ENCODE measurements at places on chromosomes 11 and 22.

- DNase-seq, result no peak
These were observed 65.6 kb upstream of the FAR1 start for GRCh38 chr11:13602844-13603243.

DNA sequence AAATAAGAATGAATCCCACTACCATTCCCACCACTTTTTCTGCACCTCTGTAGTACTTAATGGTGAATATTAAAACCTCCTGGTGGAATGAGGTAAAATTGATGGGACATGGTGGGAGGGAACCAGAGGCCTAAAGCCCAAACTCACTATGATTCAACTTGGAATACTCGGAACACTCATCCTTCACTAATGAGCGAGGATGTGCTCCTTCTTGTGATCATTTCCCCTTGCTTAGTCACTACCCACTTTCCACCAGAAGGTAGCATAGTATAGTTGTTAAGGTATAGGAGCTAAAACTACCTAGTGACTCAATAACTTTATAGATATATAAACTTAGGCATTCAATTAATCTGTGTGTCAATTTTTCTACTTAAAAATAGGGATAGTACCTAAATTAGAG, 728.9 kb downstream of the OPCML start:
- DNase-seq, result no peak

GRCh38 chr22:20948450-20948849, 18.6 kb upstream of the AIFM3 start:
- no peak for DNase-seq

DNA sequence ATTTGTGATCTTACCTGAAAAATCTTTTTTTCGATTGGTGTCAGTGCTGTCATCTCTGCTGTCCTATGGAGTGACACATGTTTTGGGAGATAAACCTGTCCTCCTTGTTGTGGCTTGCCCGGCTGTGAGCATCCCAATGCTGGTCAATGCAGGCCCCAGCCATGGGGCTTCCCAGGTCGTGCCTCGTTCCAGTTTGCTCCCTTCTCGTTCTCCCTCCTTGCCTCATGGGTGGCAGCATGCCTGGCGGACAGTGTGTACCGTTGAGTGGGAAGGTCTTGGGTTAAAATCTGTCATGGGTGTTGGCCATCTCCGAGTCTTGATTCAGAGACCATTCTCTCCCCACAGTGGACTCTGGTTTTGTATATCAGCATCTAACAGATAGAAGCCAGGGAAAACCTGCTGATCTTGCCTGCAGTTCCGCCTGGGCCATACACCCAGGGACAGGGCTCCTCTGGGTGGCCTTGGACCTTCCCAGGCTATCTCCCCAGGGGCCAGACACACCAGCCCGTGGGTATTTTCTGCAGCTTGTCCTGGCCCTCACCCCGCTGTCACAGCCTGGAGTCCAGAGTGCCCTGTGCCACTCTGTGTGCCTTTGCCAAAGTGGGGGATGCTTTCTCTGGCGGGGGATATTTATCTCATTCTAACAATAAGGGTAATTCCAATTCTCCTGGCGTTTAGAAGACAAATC, 208.1 kb downstream of the TBC1D22A start:
- no peak for DNase-seq

- no peak for DNase-seq
These were observed 5.8 kb upstream of the EMID1 start for GRCh38 chr22:29199702-29200400.

DNA sequence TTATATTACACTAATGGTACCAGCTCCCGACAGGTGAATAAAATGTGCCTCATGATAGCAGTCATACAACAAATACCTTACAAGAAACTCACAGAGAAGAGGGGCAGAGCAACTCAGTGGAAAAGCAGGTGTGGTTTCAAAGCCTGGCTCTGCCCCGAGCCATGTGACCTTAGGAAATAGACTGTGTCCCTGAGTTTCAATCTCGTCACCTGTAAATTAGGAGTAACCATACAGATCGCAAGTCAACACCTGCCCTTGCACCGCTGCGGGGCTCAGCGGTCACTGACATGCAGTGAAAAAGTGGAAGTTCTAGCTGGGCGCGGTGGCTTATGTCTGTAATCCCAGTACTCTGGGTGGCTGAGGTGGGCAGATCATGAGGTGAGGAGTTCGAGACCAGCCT, 11.9 kb upstream of the MRTFA start:
- DNase-seq, result no peak

GRCh38 chr11:86741839-86742805, 58.2 kb upstream of the PRSS23 start:
- DNase-seq, result no peak

- DNase-seq, result no peak
These were observed 43.3 kb upstream of the MMP7 start for GRCh38 chr11:102573851-102574250.

DNA sequence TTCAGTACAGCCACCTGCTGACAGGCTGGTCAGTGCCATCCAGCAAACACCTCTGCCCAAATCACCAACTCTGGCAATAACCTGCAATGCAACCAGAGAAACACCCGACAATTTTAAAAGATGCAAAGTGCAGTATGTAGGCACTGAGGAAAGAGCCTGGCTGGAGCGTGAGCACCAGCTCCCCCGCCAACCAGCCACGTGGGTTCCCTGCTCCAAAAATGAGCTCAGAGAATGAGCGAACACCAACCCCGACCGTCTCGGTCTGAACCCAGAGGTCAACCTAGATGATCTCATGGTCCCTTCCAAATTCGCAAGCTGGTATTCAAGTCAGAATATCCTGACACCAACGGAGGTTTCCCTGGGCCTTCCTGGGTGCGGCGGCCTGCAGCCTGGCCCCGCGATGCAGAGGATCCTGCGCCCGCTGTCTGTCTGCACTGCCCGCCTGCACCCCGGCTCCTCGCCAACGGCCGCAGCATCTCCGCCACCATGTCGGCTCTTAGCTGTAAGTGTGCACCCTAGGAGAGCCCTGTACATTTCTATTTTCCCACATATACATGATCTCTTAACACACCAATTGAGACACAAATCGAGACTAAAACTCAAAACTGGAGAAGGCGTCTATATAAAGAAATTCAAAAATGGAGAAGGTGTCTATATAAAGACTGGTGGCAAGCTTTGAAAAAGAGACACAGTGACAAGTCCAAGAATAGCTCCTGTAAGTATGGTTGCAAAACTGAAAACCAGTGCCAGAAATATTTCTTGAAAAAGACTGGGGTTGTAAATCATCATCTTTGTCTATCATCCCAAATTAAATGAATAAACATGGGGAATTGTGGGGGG, 22.8 kb downstream of the TMEM184B start:
- DNase-seq, result no peak

GRCh38 chr11:33622806-33623205, 77.8 kb downstream of the C11orf91 start:
- no peak for DNase-seq

DNA sequence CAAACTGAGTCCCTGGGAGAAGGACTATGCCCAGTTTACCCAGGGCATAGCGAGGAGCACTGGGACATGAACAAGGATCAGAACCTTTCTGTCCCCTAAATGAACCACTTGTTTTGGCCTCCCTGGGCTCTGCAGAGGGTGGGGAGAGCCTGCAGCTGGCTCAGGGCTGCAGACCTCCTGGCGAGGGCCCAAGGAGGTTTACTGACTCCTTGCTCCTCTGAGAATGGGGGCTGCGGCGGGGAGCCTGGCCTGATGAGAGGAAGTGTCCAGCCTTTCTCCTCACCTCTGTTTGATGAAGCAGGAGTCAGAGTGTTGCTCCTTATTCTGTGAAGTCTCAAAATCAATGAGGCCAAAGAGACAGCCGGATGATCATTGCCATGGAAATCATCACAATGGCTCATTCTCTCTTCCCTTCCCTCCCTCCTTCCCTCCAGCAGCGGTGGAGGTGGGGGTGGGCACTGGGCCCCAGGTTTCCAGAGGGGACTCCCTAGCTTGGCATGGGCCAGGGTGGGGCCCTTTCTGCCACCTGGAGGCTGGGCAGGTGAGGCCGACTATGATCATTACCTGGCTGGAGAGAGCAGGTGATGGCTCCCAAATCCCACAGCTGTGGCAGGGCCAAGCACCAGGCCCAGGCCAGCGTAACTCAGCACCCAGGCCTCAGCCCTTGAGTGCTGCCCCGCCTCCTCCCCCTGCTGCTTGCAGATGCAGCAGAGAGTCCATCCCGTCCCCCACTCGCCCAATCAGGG, 169.7 kb downstream of the CEP164 start:
- no peak for DNase-seq

GRCh38 chr11:68767672-68768071, 16.4 kb upstream of the TESMIN start:
- DNase-seq, result no peak

GRCh38 chr11:115300660-115301428, 203.4 kb downstream of the CADM1 start:
- no peak for DNase-seq

- peak; percentile 78 for DNase-seq
These were observed 11.4 kb upstream of the BARX2 start for GRCh38 chr11:129364143-129364654.

- DNase-seq, result no peak
These were observed 9.4 kb downstream of the VSTM5 start for GRCh38 chr11:93840981-93841380.

DNA sequence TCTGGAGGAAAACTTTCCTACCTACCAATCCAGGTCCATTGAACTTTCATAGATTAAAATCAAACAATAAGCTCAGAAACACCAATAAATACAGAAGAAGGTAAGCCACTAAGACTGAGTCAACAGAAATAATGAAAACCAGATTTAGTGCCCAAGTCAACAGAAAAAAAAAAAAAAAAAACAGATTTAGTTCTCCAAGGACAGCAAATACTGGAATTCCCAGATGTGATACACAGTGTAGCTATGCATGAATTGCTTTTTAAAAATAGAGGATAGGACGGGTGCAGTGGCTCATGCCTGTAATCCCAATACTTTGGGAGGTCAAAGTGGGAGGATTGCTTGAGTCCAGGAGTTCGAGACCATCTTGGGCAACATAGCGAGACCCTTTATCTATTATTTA, 15.7 kb downstream of the DMC1 start:
- no peak for DNase-seq

- peak; percentile 21 for DNase-seq
These were observed 494.5 kb upstream of the LARGE1 start for GRCh38 chr22:34414467-34415440.

GRCh38 chr11:11345099-11345498, 8.0 kb downstream of the CSNK2A3 start:
- no peak for DNase-seq

DNA sequence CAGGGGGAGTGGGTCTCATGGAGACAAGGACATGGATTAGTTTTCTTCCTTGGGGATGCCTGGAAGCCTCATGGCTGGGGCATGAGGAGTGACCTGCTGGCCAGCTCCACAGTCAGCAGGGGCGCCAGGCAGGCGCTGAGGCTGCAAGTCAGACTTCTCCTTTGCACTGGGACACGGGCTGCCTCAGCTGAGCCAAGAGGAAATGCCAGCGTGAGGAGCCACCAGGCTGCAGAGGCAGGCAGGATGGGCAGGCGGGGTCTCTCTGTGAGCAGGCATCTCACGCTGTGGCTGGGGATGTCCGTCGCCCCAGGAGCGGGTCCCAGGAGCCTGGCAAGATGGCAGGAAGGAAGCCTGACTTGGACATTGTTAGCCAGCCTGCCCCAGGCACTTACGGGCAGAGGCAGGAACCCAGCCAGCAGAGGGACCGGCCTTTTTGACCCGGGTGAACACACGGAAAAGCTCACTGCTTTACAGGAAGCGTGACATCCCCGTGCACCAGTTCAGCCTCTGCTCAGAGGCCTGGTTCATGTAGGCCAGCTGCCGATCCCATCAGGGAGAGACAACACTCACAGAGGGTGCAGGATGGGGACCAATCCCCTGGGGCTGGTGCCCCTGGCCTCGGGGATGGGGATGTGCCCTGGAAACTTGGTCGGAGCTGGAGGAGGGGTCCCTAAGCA, 10.2 kb downstream of the GNB1L start:
- peak; percentile 51 for DNase-seq

DNA sequence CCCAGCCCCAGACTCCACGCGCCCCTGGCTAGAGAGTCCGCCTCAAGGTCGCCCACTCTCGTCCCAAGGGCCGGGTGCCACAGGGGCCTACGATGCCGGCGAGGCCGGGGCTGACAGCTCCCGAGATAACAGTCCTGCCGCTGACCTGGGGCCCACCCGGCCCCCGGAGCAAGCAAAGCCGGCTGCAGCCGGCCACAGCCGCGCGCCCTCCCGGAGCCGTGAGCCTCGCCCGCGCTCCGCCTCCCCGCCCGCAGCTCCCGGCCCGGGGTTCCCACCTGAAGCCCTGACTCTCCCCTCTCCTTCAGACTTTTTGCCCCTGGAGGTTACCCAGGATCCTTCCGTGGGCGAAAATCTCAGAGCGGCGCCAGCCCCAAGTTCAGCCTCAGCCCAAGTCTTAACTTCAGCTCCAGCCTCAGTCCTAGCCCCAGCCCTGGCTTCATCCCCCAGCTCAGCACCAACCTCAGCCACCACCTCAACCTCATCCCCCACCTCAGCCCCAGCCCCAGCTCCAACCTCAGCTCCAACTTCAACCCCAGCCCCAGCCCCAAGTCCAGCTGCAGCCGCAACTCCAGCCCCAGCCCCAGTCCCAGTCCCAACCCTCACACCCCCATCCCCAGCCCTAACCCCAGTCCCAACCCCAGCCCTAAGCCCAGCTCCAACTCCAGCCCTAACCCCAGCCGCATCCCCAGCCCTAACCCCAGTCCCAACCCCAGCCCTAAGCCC, 1.7 kb downstream of the KLHDC7B start:
- DNase-seq, result no peak

- no peak for DNase-seq
These were observed 22.3 kb upstream of the HTR3A start for GRCh38 chr11:113952588-113952987.

- DNase-seq, result no peak
These were observed 105.1 kb downstream of the FBXO7 start for GRCh38 chr22:32579529-32580220.

- DNase-seq, result no peak
These were observed 22.2 kb downstream of the ATXN10 start for GRCh38 chr22:45693835-45694234.

GRCh38 chr11:86172894-86173293, 71.7 kb upstream of the EED start:
- DNase-seq, result no peak

GRCh38 chr11:115919341-115920091, 415.3 kb upstream of the CADM1 start:
- no peak for DNase-seq

GRCh38 chr11:116107229-116107628, 603.0 kb upstream of the CADM1 start:
- DNase-seq, result no peak

- DNase-seq, result no peak
These were observed 17.2 kb downstream of the MRPL23 start for GRCh38 chr11:1964348-1964747.

DNA sequence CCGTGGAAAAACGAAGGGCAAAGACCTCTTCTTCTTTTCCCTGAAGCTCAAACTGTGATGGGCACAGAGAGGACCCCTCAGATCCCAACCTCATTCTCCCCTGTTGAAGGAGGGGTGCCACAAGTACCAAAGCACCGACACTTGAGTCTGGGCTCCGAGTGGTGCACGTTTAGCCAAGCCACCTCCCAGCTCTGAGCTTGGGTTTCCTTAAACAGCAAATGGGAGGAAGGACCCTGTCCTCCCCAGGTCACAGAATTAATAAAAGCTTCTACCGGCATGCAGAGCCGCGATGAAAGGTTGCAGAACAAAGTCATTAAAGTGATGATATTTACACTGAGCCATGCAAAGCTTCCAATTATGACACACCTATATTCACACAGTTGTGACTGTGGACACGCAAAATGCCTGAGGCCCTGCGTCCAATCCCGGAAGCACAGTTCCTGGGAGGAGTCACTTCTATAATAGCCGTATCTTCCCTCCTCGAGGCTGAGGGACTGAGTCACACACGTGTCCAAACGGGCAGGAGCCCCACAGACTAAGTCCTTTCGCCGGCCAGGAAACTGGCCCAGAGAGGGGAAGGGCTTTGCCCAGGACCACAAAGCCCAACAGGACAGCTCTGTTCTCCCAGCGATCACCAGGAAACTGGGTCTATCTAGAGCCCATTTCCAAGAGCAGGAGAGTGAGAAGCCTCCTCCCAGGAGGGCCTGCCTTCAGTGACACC, 922 bp upstream of the CSNK1E start:
- peak; percentile 68 for DNase-seq

Data from BE2C (cell line).